ENCODE measurements at places on chromosomes 16 and 17.

DNA sequence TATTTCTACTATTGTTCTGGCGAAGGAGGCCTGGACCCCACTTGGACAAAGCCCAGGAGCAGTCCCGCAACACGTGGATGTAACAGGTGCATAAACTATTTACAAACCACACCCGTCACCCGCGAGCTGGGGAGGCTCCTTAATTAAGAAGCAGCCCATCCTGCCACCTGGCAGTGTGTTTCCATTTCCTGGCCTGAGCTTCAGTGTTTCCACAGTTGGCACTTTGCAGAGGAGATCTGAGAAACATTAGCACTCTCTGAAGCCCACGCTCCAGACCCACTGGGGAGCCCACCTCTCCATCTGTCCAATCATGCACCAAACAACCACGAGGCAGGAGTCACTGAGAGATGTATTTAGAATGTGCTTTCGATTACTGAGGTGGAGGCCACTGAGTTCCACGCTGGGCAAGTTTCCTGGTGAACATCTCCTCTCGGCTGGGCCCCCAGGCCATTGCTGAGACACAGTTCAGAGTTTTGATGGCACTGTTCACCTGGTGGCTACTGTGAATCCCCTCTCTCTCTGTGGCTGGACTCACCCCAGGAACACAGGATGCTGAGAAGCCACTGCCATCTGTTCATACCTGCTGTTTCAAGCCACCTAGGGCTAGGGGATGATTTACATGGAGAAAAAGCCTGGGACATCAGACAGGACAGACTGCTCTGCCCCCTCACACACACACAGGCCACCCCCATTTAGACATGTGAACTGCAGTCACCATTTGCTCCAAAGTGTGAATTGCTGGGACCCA, 129.1 kb downstream of the AIPL1 start:
- DNase-seq, result peak; percentile 45

DNA sequence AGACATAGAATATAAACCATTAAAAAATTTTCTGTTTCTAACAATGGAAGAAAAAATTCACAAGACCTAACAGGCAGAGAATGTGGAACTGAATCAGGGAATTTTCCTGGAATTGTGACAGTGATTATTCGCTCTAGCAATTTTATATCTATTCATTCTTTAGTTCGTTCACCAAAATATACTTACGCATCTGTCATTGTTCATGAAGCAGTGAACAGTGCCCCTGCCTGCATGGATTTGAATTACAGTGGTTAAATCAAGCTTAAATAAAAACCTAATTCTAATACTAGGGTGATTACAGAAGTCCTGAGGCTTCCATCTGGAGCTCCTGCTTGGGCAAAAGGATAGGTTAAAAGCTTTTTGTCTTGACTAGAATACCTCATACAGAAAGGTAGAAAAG, 48.6 kb downstream of the ABCA8 start:
- no peak for DNase-seq

- no peak for DNase-seq
Measured at GRCh38 chr17:13538841-13539411, 62.8 kb downstream of the HS3ST3A1 start.

- DNase-seq, result no peak
Measured at GRCh38 chr17:40284085-40284713, 3.5 kb upstream of the CDC6 start.

- DNase-seq, result no peak
Measured at GRCh38 chr16:26334218-26335111, 642.7 kb downstream of the HS3ST4 start.

- no peak for DNase-seq
Measured at GRCh38 chr16:51621610-51622009, 470.5 kb upstream of the SALL1 start.

DNA sequence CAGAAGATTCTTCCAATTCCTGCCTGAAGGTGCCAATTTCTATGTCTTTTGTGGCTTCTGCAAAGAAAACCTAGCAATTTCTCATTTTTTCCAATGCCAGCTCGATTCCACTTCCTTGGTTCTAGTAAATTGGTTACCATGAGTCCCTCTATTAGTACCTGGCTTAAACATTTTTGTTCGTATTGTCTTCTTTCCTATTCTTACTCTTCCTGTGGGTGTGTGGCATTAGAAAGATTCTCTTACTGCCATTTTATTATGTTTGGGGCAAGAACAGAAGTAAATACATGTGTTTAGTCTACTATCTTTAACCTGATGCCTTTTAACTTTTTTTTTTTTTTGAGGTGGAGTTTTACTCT, 20.3 kb upstream of the MAPK3 start:
- no peak for DNase-seq

GRCh38 chr17:57091186-57091618, 6.2 kb downstream of the AKAP1 start:
- no peak for DNase-seq

- DNase-seq, result no peak
Measured at GRCh38 chr17:39791111-39791992, 53.6 kb downstream of the GRB7 start.

DNA sequence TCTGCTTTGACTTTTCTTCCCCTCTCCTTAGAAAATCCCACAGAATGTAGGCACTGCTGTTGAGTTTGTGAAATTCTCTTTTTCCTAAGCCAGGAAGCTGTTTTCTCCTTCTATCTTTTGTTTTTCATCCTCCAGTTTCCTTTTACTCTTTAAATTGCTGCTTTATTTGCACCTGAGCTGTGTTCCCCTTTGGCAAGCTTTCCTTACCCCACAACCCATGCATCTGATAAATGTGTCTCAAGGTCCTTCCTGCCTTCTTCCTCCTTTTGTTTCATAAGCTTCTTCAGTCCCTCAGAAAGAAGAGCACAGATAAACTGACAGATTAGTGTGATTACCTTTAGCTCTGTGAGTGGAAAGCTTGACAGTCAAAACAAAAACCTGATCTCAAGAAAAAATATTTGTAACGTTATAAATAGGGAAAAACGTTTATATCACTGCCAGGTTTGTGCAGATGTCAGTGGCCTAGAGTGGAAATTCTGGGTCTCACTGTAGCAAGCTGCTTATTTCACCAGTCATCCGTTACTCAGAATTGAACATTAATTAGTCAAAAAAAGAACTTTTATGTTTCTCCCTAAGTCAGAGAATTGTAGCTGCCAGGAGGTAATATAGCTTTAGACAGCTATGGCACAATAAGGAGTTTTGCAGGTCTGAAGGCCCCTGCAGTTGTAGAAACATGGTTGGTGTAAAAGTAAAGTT, 23.6 kb downstream of the GSDMB start:
- DNase-seq, result no peak

GRCh38 chr16:2689968-2690801, 7.9 kb downstream of the KCTD5 start:
- no peak for DNase-seq

- no peak for DNase-seq
Measured at GRCh38 chr16:71479420-71479819, 9.7 kb downstream of the ZNF19 start.

DNA sequence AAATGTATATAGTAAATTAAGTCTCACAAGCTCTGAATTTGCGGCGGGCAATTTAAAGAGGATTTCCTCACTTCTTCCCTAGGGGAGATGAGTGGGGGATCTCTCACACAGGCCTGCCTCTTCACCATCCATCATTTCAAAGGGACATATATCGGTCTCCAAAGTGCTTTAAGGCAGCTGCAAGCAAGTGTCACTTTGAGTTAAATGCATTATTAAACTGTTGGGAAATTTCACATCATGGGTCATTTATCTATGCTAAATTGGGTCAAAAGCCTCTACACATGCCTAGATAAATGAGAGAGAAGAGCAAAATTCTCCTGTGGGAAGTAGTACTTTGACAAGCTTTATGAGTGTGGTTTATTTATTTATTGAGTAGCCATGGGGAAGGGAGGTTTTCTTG, 1106.1 kb upstream of the GOT2 start:
- no peak for DNase-seq

DNA sequence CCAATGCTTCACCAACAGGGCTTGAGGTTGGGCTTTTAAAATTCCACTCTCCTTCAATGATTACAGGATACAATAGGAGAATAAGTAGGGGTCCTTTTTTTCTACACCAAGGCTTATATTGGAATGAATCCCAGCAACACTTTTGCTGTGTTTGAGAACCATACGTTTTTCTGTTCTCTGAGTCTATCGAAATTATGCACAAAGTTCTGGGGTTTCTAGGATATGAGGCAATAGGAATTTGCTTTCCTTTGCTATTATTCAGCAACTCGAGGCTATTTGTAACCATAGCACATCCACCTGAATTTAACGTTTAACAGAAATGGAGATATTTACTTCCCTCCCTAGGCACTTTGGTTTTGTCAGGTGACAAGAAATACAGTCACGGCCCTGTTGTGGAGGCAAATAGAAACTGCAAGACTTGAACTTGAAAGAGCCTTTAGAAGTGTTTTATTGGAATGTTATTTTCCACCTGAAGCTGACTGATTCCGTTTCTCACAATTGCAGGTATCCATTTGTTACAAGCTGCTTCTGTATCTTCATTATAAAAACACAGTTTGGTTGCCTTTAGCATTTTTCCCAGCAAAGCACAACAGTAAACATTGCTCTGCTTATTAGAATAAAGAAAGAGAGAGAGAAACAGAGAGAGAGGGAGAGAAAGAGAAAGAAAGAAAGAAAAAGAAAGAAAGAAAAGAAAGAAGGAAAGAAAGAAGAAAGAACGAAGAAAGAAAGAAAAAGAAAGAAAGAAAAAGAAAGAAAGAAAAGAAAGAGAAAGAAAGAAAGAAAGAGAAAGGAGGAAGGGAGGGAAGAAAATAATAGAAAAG, 109.6 kb downstream of the HS3ST3A1 start:
- no peak for DNase-seq

- DNase-seq, result no peak
Measured at GRCh38 chr17:77730376-77730775, 228.1 kb upstream of the TNRC6C start.

DNA sequence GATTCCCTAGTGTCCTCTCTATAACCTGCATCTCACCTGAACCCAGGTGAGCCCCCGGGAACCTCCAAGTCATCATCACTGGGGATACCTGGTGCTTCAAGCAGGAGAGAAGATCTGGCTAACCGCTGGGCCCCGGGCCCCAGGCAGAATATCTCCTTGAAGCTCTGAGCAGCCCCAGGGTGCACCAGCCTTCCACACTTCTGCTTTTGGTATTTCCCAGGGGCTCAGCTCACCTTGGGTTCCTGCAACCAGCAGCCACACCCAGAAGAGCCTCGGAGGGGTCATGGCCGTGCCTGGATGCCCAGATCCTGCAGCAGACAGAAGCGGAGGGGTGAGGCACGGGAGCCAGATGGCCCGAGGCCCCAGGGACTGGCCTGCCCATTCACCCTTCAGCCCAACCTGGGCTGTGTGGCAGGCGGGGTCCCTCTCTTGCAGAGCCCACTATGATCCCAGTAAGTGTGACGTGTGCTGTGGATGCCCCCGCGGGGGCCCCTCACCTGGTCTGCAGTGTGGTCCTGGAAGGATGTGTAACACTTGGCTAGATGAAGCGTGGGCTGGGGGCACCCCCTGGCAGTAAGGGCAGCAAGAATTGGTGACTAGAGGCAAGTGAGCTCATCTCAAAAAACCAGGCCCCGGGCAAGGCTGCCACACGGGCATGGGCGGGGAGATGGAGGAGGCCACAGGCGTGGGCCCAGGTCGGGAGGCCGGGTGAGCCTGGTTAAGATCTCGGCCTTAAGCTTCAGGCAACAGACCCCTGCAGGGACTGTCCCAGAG, 2.6 kb downstream of the LGALS3BP start:
- no peak for DNase-seq

GRCh38 chr17:11135819-11136218, 105.2 kb upstream of the SHISA6 start:
- DNase-seq, result no peak

- no peak for DNase-seq
Measured at GRCh38 chr17:80260069-80260535, 550 bp upstream of the RNF213 start.

GRCh38 chr16:77912617-77913016, 109.7 kb upstream of the CLEC3A start:
- DNase-seq, result no peak

DNA sequence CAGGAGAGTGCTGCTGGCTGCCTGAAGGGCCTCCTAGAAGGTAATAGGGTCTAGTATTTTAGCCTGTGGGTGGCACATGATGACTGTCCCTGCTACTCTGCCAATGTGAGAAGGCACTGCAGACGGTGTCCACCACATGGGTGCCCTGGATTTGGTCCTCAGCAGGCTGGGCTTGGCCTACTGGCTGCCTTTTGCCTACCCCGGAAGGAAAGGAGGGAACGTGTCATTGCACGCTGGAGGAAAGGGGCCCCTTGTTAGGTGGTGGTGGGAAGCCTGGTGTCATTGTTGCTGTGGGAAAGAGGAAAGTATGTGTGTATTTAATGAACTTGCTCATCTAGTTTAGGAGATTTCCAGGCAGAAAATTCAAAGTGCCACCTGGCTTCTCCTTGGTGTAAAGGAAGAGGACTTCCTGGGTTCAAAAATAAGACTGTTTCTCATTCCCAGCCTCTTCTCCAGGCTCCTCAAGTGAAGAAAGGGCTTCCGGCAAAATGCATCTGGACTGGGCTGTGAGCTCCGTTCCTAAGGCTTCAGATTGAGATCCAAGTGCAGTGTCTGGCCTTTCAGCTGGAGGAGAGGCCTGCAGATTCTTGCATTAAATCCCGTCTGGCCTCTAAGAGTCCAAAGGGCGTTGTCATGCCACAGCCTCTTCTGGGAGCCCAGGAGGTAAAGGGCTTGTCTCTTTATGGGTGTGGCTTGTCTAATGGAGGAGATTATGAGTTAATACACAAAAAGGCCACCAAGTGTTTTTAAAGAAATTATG, 55.1 kb downstream of the RPTOR start:
- no peak for DNase-seq

Data from NCI-H1105 (cell line).